Stimulated activated CD8-positive, alpha-beta memory T cell treated with anti-CD3 and anti-CD28 coated beads, Interleukin-15, amount 100 ng/mL, for 48 hours (primary cell): ENCODE measurements at places on chromosomes 16 and 17.
A peak's percentile ranks its signal among the peaks of the same experiment; 100 is the strongest.

DNA sequence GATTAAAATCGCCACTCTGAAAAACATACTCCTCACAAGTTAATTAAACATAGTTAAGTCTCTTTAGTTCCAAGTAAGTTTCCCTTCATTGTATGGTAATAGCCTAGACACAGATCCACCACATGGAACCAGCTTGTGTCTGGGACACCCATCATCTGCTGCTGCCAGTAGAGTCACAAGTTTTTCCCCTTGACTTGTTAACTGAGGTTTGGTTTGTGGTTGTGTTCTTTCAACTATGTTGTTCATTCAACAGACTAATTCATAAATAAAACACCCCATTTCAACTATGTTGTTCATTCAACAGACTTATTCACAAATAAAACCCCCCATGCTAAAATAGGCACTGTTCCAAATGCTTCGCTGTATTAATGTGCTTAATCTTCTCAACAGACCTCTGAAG, 24.4 kb downstream of the YWHAE start:
- no peak for DNase-seq

GRCh38 chr16:75452464-75453190, 11.9 kb downstream of the TMEM170A start:
- DNase-seq = no peak

DNA sequence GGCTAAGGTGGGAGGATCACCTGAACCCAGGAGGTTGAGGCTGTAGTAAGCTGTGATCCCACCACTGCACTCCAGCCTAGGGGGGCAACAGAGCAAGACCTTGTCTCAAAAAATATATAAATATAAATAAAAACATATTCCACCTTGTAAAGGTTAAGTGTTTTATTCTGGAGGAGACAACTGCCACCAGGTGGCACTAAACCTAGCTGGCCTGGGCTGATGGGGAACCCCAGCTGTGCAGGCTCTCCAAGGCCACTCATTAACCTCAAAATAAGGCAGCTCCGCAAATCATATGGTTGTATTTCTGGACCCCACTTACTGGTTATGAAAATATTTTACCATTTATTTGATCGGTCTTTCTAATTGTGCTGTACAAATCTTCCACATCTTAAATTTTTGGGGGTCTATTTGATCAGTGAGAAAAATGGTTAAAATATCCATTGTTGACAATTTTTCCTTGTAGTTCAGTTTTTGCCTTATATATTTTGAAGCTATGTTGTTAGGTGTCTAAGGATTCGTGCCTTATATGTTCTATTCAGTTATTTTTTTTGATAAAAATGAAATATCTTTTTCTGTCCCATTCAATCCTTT, 8.5 kb upstream of the ICAM2 start:
- peak; percentile 50 for DNase-seq

- peak; percentile 42 for DNase-seq
Measured at GRCh38 chr16:57689762-57690558, 4.6 kb upstream of the DRC7 start.

GRCh38 chr17:40791787-40792436, 7.8 kb downstream of the KRT28 start:
- no peak for DNase-seq

DNA sequence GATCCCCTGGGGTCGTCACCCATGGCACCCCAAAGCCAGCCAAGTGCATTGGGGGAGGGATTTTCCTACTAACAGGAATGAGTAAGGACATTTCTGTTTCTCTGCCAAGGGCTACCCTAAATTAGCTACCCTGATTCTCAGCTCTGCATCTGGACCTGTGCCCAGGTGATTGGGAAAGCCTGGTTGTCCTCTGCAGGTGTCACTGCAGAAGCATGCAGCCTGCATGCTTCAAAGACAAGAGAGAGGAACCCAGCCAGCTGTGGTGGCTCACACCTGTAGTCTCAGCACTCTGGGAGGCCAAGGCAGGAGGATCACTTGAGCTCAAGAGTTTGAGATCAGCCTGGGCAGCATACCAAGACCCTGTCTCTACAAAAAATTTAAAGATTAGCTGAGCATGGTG, 19.6 kb downstream of the BEAN1 start:
- DNase-seq = no peak
